OCI-LY7 (cell line): ENCODE measurements at places on chromosomes 7 and 10.

GRCh38 chr10:77960829-77961329, 34.3 kb upstream of the DLG5 start:
- no peak for DNase-seq

DNA sequence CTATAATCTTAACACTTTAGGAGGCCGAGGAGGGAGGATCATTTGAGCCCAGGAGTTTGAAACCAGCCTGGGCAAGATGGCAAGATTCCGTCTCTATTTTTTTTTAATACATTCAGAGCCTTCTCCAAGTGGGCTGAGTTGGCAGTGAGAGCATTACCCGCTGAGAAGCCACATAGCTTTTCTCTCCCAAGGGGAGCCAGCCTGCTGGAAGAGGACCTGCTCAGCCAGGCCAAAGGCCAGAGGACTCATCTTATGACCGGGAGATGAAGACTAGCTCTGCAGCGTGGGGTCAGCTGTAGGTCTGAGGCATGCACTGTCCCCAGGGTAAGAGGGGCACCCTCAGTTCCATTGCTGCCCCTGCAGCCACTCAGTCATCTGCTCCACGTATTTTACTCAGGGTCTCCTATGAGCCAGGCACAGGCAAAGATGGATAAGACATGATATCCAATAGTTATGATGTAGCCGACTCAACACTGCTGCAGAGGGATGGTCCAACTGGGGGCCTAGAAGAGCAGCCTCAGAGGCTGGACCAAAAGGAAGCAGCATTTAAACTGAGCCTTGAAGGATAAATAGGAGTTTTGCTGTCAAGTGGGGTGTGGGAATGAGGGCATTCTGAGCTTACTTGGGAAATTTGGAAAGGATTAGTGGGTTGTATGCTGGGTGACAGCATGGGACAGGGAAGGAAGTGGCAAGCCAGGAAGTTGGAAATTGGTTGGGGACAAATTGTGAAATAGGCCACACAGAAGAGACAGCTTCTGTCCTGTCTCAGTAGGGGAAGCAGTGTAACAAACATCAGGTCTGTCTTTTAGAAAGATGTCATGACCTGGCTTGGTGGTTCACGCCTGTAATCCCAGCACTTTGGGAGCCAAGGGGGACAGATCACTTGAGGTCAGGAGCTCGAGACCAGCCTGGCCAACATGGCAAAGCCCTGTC, 1.6 kb upstream of the MARVELD1 start:
- no peak for DNase-seq

- no peak for DNase-seq
Observed at GRCh38 chr7:14381306-14381705, 391.8 kb upstream of the ETV1 start.

DNA sequence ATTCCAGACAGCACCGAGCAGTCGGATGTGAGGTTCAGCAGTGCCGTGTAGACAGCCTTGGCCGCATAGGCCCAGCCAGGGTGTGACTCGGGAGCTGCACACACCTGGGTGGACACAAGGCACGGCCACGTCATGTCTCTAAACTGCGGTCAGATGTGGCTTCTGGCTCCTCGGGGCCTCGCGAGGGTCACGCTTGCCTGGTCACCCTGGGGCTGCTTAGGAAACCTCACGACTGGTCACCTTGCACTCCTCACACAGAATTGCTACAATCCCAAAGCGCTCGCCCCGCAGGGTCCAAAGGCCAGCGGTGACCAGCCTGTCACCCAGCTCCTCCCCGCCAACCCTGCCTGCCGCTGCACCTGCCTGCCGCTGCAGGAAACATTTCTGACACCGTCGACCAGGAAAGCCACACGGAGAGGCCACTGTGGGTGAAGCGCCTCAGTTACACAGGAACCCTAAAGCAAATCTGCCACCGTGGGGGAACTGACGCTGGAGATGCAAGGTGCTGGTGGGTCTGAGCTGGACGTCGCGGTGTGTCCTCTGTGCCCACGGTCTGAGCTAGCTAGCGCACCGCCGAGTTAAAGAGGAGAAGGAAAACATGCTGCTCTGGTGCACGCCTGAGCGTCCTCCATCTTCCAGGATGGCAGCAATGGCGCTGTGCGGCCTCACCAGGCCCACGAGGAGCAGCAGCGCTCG, 5.0 kb downstream of the GPER1 start:
- DNase-seq = no peak

GRCh38 chr7:1129431-1129830, 30.6 kb downstream of the ZFAND2A start:
- no peak for DNase-seq

DNA sequence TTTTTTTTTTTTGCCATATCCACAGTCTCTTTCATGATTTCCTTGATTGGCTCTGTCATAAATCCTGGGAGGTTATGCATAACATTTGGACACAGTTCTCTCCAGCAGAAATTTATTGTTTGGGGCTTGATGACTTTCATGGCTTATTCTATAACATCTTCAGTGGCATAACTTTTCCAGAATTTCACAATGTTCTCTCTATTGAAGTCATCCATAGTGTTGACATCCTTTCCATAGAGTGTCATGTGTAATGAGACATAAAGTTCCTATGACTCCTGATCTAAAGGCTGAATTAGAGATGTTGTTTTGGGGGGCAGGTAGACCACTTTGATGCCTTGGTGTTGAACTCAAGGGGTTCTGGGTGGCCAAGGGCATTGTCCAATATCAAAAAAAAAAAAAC, 36.7 kb upstream of the STK17A start:
- no peak for DNase-seq

- no peak for DNase-seq
Observed at GRCh38 chr10:132737390-132738048, 48.4 kb downstream of the NKX6-2 start.

GRCh38 chr10:24346877-24347519, 138.1 kb downstream of the KIAA1217 start:
- DNase-seq = no peak

- DNase-seq = no peak
Observed at GRCh38 chr7:111756687-111757178, 194.4 kb upstream of the IMMP2L start.

- DNase-seq = no peak
Observed at GRCh38 chr7:27046854-27047549, 48.8 kb downstream of the HOXA1 start.

DNA sequence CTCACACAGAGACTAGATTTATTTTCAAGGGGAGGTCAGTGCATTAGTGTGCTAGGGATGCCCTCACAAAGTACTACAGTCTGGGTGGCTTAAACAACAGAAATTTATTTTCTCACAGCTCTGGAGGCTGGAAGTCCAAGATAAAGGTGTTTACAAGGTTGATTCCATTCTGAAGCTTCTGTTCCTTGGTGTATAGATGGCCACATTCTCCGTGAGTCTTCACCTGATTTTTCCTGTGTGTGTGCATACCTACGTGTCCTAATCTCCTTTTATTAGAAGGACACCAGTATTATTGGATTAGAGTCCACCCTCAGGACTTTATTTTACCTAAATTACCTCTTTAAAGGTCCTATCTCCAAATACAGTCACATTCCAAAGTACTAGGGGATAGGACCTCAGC, 91.7 kb upstream of the FRMD4A start:
- no peak for DNase-seq

GRCh38 chr10:123240250-123240649, 86.0 kb downstream of the BUB3 start:
- DNase-seq = no peak

DNA sequence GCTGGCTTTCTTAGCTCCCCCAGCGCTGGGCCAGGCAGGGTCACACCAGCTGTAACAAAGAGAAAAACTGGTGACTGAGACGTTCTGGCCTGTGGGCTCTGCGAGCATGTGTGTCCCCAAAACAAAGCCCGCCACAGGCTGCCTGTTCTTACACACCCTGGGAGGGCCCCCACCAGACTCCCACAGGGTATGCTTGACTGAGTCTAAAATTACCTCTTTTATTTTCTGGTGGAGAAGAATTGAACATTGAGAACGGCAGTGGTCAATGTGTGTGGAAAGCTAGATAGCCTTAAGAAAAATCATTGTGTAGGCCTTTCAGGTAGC, 808 bp downstream of the C10orf71 start:
- DNase-seq = peak; percentile 28

GRCh38 chr7:29105752-29106668, 40.3 kb downstream of the CPVL start:
- DNase-seq = peak; percentile 32

DNA sequence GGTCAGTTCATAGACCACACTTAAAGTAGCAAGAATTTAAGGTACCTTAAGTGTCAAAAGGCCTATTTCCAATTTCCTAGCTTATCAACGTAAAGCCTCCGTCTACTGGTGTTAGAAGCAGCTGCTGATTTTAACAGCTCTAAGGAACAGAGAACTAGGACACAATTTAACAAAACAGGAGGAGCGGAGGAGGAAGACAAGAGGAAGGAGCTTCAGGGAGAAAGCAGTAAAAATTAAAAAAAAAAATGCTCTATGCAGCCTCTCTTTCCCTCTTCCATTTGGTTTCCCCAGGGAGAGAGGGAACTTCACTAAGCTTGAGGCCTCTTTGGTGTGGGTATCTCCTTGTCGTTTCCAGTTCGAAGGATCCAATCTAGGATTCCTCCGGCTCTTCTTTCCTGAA, 22.7 kb downstream of the ARHGAP21 start:
- no peak for DNase-seq

GRCh38 chr7:30800785-30801252, 29.6 kb downstream of the MINDY4 start:
- peak; percentile 73 for DNase-seq

- DNase-seq = peak; percentile 23
Observed at GRCh38 chr10:77756319-77757232, 119.0 kb upstream of the KCNMA1 start.

DNA sequence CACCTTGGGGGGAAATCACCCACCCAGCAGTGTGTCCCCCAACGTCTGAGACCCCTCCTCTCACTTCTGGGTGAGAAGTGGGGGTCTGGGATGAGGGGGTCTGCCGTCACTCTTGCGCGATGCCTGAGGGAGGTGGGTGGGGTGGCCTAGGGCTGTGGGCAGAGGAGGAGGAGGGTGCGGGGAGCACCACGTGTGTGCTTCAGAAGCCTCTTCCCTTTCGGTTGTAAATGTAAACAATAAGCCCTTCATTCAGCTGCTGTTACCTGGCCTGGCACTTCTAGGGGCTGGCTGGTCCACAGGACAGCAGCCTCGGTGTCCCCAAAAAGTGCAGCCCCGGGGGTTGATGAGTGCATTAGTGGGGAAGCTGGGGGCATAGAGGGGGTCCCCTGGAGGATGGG, 1.3 kb downstream of the CLIP2 start:
- DNase-seq = no peak

DNA sequence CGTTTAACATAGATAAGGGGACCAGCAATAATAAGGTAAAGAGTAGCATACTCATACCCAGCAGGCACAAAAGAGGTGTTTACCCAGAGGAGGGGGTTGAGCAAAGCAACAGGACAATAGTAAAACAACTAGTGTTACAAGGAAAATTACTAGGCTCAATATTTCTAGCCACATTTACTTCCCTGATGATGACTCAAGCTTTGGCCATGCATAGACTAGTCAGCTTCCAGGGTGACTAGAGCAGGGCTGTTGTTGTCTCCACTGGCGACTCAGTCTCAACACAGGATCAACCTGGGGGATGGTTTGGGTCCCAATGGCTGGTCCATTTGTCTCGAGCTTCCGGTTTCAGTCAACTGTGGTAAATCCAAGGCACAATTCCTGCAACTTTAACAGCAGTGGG, 217.7 kb upstream of the KCND2 start:
- no peak for DNase-seq

GRCh38 chr10:102020938-102021337, 35.0 kb downstream of the ARMH3 start:
- no peak for DNase-seq

GRCh38 chr10:122233857-122234348, 37.2 kb upstream of the BTBD16 start:
- DNase-seq = no peak

GRCh38 chr10:125559210-125559609, 123.8 kb downstream of the TEX36 start:
- no peak for DNase-seq

DNA sequence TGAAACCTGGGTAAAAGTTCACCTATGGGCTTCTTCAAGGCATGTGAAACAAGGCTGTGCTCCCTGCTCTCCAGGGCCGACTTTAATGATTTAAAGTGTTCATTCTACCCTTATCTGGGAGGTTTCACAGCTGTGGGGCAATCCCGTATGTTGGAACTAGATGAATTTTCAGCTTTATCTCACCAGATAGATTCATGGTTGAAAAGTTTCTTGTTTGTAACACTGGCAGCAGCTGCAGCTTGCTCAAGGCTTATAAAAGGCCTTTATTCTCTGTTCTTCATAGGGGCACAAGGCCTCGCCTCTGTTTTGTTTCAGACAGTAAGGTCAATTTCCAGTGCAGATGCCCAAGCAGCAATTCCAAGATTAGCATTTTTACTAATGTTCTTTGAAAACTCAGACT, 70.4 kb upstream of the DNAJB12 start:
- no peak for DNase-seq

- no peak for DNase-seq
Observed at GRCh38 chr10:13115832-13116803, 16.2 kb downstream of the OPTN start.

GRCh38 chr10:112054516-112054915, 129.0 kb downstream of the GPAM start:
- no peak for DNase-seq

DNA sequence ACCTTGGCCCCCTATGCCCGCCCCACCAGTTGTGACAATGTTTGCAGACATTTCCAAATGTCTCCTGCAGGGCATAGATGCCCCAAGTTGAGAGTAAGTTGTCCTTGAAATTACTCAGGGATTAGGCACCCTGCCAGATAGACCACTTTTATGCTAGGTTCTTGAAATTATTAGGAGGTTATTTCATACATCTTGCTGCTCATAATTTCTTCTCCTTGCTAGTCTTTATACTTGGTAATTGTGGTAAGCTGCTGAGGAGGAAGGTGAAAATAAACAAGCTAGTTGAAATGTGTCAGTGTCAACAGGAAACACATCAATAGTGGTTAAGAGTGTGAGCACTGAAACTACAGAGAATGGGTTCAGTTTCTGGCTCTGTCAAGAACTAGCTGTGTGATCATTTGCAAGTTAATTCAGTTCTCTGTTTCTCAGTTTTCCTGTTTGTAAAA, 63.7 kb upstream of the AOAH start:
- no peak for DNase-seq

- no peak for DNase-seq
Observed at GRCh38 chr7:55105952-55106351, 87.1 kb downstream of the EGFR start.

GRCh38 chr10:126503392-126504062, 115.2 kb upstream of the ADAM12 start:
- DNase-seq = no peak

GRCh38 chr10:101330631-101331225, 23.2 kb upstream of the BTRC start:
- DNase-seq = no peak

GRCh38 chr10:122531939-122532338, 28.6 kb upstream of the DMBT1 start:
- DNase-seq = no peak

DNA sequence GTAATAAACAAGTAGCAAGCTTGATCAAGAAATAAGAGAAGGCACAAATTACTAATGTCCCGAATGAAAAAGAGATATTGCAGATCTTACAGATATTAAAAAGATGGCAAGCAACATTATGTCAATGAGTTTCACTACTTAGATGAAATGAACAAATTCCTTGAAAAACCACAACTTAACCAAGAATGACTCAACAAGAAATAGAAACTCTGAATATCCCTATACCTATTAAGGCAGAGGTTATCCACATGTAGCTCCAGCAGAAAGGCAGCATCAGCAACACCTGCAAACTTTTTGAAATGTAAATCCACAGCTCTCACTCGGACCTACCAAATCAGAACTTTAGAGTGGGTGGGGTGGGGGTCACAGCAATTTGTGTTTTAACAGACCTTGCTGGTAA, 33.6 kb downstream of the PDE1C start:
- DNase-seq = no peak
